CD4-positive, alpha-beta T cell treated with Interleukin-15 for 4 hours (primary cell): ENCODE measurements at places on chromosomes 3 and 15.

DNA sequence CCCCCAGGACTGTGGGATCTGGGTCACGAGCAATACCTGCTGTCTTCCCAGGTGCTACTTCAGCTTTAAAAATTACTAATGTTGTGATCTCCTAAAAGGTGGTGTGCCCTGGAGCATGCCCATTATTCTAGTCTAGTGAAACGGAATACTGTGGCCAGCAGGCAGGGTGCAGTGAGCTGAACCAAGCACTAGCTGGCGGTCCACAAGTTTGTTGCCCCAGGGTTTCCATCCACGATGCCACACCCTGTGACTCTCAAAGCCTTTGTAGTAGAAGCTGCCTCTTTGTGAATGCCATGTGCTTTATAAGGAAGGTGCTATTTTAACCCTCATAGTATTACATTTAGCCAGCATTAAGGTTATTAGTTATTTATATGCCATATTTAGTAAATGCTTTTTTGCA lies 49.1 kb downstream of the PXYLP1 start:
- DNase-seq = no peak

- DNase-seq = no peak
Observed at GRCh38 chr3:22122567-22122966, 371.6 kb upstream of the ZNF385D start.

DNA sequence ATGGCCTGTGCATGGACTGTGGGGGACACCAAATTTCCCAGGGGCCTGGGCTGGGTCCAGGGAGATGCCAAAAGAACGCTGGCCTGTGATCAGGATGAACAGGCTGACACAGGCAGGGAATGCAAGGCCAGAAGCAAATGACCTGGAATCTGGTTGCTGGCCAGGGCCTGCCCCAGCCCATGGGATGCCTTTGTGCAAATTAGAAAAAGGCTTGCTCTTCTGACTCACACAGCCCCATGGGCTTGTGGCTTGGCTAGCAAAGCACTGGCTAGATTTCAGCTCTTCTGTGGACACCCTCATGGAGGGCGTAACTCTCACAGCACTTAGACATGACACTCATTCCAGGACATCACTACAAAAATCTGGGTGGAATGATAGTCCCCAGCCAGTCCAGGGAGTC lies 356.0 kb downstream of the SHQ1 start:
- DNase-seq = no peak

DNA sequence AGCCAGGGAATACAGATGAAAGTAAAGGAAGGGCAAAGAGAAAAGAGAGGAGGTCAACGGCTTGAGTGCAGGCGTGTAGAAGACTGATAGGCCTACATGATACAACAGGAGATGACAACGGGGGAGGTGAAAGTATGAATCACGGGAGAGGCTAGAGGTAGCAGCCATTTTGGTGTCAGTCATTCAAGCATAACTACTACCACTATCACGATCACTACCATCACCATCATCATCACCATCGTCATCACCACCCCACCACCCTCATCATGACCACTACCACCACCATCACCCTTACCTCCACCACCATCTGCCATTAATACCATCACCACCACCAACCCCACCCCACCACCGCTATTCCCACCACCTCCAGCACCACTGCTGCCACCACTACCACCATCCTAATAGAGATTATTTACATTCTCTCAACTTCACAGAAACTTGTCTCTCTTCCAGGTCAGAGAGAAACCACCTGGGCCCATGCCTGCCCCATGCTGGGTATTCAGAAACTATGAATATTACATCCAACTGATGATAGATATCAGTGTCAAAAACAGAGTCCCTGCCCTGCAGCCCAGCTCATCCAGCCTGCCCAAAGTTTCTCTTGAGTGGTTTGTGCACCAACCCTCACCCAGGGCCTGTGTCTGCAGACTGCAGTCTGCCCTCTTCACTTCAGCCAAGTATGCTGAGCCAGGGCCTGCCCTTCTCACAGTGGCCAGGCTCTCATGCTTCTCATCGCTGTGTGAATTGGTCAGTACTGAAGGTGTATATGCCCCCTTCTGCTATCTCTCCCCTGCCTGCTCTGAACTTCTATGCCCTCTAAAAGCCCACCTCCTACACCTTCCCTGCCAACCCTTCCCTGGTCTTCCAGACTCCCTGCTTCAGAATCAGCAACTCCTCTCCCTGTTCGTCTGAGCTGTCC lies 215.6 kb upstream of the TLE3 start:
- no peak for DNase-seq

GRCh38 chr3:150653110-150653561 lies 50.0 kb downstream of the SELENOT start:
- no peak for DNase-seq

GRCh38 chr3:168134931-168135330 lies 39.2 kb upstream of the GOLIM4 start:
- DNase-seq = no peak

DNA sequence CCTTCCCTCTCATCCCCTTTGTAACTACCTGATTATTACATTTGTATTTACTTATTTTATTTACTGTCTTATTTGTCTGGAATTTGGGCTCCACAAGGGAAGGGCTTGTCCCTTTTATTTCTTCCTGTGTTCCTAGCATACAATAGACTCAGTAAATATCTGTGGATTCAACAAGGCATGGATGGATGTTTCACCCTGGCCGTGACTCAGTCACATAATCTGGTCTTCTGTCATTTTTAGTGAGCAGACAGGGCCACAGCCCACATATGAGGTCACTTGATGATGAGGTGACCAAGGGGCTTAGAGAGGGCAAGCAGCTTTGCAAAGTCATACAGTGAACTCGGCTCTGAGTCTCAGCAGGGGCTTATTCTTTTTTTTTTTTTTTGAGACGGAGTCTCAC lies 7.8 kb upstream of the DAG1 start:
- DNase-seq = no peak

DNA sequence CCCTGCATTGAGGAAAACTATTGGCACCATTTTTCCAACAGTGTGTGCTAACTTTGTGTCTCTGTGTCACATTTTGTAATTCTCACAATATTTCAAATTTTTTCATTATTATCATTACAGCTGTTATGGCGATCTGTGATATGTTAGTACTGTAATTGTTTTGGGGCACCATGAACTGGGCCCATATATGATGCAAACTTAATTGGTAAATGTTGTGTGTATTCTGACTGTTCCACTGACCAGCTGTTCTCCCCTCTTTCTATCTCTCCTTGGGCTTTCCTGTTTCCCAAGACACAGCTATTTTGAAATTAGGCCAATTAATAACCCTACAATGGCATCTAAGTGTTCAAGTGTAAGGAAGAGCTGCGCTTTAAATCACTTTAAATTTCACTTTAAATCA lies 2.2 kb upstream of the CYP8B1 start:
- DNase-seq = no peak

- DNase-seq = no peak
Observed at GRCh38 chr15:71630475-71630809, 179.9 kb upstream of the NR2E3 start.

GRCh38 chr15:48501208-48501607 lies 144.3 kb downstream of the FBN1 start:
- DNase-seq = no peak

- no peak for DNase-seq
Observed at GRCh38 chr3:100725935-100726513, 16.7 kb downstream of the TFG start.

- no peak for DNase-seq
Observed at GRCh38 chr3:94226078-94226477, 163.2 kb downstream of the NSUN3 start.

- peak; percentile 36 for DNase-seq
Observed at GRCh38 chr15:74826364-74826819, at the start of gene CPLX3. Gene CPLX3, plus strand, starts transcription at chr15:74826627. Its CDS starts 77 bp downstream, at chr15:74826704.

- no peak for DNase-seq
Observed at GRCh38 chr3:115236496-115236895, 89.4 kb upstream of the ZBTB20 start.
